MG63 (cell line): ENCODE measurements at places on chromosomes 7 and 10. TPM values are rescaled to one million over a fixed set of nuclear protein-coding genes. Genes with fewer than 3 reads are reported as not detected.

DNA sequence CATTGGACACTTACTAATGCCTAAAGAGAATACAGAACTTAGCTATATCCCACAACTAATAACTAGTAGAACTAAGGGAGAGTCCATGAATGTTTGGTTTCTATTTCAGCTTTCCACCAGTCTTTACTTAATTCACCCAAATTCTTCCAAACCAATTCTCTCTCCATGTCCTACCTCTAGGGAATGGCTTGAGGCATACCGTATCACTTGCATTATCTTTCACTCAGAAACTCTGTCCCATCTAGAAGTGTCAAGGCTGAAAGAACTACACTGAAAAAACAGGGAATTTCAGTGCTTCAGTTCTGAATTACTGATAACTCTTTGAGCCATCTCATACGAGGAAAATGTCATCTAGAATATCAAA is 758 bp downstream of the TMEM168 start:
- DNase-seq = no peak

GRCh38 chr7:93165447-93165846 is 17.3 kb upstream of the SAMD9L start:
- DNase-seq = no peak

DNA sequence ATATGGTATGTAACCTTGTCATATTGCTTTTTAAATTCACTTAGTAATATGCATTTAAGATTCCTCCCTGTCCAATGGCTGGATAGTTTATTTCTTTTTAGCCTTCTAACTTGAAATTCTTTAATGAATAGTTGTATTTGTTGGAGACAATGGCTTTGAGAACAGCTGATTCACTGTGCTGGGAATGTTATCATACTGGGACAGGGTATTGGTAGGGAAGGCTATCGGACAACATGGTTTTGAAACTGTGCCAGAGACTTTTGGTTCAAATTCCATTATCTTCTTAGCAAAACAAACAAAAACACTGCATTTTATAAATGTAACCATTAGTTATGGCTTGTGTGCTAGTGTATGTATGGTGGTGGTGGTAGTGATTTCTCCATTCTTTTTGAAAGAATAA is 517.1 kb upstream of the ANKRD30A start:
- DNase-seq = peak; percentile 17

DNA sequence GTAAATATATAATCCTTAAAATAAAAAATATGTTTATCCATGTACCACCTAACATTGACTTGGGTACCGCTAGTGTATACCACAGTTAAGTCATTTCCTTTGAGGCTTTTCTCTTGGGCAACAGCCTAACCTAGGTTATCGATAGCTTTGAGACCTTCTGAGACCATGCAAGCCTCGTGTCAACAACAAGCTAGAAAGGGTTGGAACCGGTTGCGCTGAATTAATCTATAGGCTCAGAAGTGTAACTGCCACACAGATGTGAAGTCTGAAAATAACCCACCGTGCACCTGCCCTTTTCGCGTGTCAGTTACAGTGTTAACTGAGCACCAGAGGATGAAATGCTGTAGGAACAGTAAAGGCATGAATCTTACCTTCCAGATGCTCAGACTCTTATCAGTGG is 59.8 kb downstream of the ARID5B start:
- DNase-seq = no peak

The CRPPA gene
- total RNA-seq = 0.33 and 0.42 TPM in 2 replicates

GRCh38 chr7:93992421-93993110 is 11.6 kb downstream of the BET1 start:
- DNase-seq = no peak

The CUBN gene
- 0.10 and 8.9 TPM in 2 replicates for total RNA-seq

GRCh38 chr7:123749537-123749857 is 694 bp upstream of the WASL start:
- peak; percentile 44 for DNase-seq

The TMEM176B gene
- 0.23 TPM in 1 of 2 replicates, not detected in the other for total RNA-seq

GRCh38 chr10:85544956-85545355 is 821.6 kb downstream of the GRID1 start:
- DNase-seq = no peak

- DNase-seq = peak; percentile 75
Observed at GRCh38 chr7:24158975-24159374, 125.0 kb upstream of the NPY start.

- no peak for DNase-seq
Observed at GRCh38 chr10:100036850-100037249, 27.1 kb upstream of the DNMBP start.

DNA sequence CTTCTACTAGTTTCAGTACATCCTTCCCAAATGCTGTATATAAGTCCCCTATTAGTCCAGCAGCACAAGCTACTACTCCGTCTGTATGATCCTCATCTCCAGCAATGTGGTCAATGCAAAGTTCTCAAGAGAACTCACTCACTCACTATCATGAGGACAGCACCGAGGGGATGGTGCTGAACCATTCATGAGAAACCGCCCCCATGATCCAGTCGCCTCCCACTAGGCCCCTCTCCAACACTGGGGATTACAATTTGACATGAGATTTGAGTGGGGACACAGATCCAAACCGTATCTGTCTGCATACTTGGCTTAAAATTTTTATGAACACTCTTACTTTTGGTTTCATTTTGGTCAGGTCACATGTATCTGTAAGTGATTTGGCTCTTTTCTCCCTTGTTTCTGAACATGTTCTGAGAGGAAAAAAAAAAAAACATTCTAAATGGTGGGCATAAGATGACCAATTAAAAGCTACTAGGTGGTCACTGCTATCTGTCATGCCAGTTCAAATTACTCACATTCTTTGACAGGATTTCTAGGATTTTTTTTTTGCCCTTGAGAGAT is 60.1 kb downstream of the ZNF783 start:
- DNase-seq = peak; percentile 8

GRCh38 chr7:36261019-36261754 is 108.1 kb downstream of the EEPD1 start:
- peak; percentile 52 for DNase-seq

- no peak for DNase-seq
Observed at GRCh38 chr10:5531558-5532306, 7.0 kb downstream of the CALML3 start.
